Epithelial cell of alveolus of lung (primary cell): ENCODE measurements at places on chromosomes 4 and X. TPM values are rescaled to one million over a fixed set of nuclear protein-coding genes. Genes with fewer than 3 reads are reported as not detected.

The SMIM10 gene
- total RNA-seq = 7.1 and 11.3 TPM in 2 replicates

The PCDH19 gene
- under 0.01 TPM in 2 replicates for total RNA-seq

The BRS3 gene
- not detected in 2 replicates for total RNA-seq

The PPP2R2C gene
- 0.26 TPM in 1 of 2 replicates, not detected in the other for total RNA-seq

The CPXCR1 gene
- not detected in 2 replicates for total RNA-seq

The GLRA3 gene
- total RNA-seq = not detected in 2 replicates

The TNIP2 gene
- 49.3 and 69.6 TPM in 2 replicates for total RNA-seq

The PRR32 gene
- not detected in 2 replicates for total RNA-seq

The CCDC160 gene
- total RNA-seq = not detected in 2 replicates

The RPS6KA6 gene
- 0.64 and 2.6 TPM in 2 replicates for total RNA-seq

The PPEF2 gene
- total RNA-seq = not detected in 2 replicates

The C1QTNF7 gene
- 0.26 and 1.5 TPM in 2 replicates for total RNA-seq

The TEX13C gene
- total RNA-seq = not detected in 2 replicates

The SLC7A11 gene
- 6.1 and 14.0 TPM in 2 replicates for total RNA-seq

The MORC4 gene
- 12.2 and 21.1 TPM in 2 replicates for total RNA-seq

The PLP1 gene
- 2.7 TPM in 1 of 2 replicates, not detected in the other for total RNA-seq

The IL13RA1 gene
- total RNA-seq = 31.9 and 67.0 TPM in 2 replicates

The SPACA5 gene
- total RNA-seq = not detected in 2 replicates

The SLC38A5 gene
- 42.2 and 78.2 TPM in 2 replicates for total RNA-seq

The RELL1 gene
- 44.1 and 52.7 TPM in 2 replicates for total RNA-seq

The MRFAP1L1 gene
- total RNA-seq = 31.3 and 52.2 TPM in 2 replicates

The PPP1R2C gene
- total RNA-seq = not detected in 2 replicates

The CFI gene
- total RNA-seq = 12.2 and 18.3 TPM in 2 replicates

The PLK4 gene
- 5.6 and 10.9 TPM in 2 replicates for total RNA-seq

The BEX3 gene
- 287 and 308 TPM in 2 replicates for total RNA-seq

The FHIP1A gene
- total RNA-seq = 0.08 and 2.6 TPM in 2 replicates

The GPR173 gene
- total RNA-seq = 3.7 and 9.8 TPM in 2 replicates

The GAGE2A gene
- not detected in 2 replicates for total RNA-seq

The UGT2A1 gene
- not detected in 2 replicates for total RNA-seq

The FAM236A gene
- total RNA-seq = not detected in 2 replicates

The NSUN7 gene
- 0.32 and 0.39 TPM in 2 replicates for total RNA-seq

The GAGE12E gene
- not detected in 2 replicates for total RNA-seq

The MTNR1A gene
- 0.48 TPM in 1 of 2 replicates, not detected in the other for total RNA-seq

The ITM2A gene
- total RNA-seq = 0.32 and 0.91 TPM in 2 replicates

The PAGE1 gene
- total RNA-seq = not detected in 2 replicates

The NKX3-2 gene
- total RNA-seq = 0.39 and 0.48 TPM in 2 replicates
